ENCODE measurements at places on chromosomes 6 and 20.

- DNase-seq, result no peak
Measured at GRCh38 chr6:100212131-100212530, 218.1 kb upstream of the MCHR2 start.

- no peak for DNase-seq
Measured at GRCh38 chr6:165729307-165729936, 66.4 kb upstream of the PDE10A start.

GRCh38 chr20:34377072-34377847 lies 14.2 kb downstream of the ITCH start:
- no peak for DNase-seq

DNA sequence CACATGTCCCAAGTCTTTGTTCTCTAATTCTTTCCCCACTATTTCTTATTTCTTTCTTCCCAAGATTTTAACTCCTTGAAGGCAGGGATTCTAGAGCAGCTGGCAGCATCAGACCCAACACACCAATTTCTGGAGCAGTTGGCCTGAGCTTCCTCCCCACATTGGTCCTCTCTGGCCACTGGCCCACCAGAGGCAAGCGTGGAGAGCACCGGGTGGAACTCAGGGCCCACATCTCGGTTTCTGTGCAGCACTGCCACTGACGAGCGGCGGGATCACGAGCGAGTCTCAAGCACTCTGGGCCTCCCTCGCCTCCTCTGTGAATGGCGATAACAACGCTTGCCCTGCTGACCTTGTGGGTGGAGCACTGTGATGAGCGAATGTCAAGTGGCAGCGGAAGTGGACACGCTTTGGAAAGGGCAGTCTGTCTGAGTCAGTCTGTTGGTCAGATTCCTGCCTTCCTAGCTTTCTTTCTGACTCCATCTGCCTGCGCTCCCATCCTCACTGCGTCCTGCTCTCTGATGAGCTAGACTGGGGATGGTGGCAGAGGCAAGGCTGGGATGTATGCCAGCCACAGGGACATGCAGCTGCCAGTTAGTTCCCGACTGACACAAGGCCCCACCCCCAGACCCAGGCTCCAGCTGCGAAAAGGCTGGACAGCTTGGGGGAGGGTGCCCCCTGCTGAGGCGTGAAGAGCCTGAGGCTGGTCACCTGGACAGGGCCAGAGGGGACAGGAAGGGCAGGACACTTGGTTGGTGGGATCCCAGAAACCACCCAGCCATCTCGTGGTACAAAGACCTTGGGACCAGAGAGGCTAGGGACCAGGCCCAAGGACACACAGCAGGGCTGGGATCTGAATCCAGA lies 4.5 kb upstream of the SPDEF start:
- DNase-seq, result no peak

- no peak for DNase-seq
Measured at GRCh38 chr6:112144145-112144926, 56.9 kb downstream of the FAM229B start.

- no peak for DNase-seq
Measured at GRCh38 chr6:158852312-158853071, 33.3 kb upstream of the EZR start.

GRCh38 chr20:21096321-21097043 lies 9.7 kb downstream of the LINC00237 start:
- no peak for DNase-seq

DNA sequence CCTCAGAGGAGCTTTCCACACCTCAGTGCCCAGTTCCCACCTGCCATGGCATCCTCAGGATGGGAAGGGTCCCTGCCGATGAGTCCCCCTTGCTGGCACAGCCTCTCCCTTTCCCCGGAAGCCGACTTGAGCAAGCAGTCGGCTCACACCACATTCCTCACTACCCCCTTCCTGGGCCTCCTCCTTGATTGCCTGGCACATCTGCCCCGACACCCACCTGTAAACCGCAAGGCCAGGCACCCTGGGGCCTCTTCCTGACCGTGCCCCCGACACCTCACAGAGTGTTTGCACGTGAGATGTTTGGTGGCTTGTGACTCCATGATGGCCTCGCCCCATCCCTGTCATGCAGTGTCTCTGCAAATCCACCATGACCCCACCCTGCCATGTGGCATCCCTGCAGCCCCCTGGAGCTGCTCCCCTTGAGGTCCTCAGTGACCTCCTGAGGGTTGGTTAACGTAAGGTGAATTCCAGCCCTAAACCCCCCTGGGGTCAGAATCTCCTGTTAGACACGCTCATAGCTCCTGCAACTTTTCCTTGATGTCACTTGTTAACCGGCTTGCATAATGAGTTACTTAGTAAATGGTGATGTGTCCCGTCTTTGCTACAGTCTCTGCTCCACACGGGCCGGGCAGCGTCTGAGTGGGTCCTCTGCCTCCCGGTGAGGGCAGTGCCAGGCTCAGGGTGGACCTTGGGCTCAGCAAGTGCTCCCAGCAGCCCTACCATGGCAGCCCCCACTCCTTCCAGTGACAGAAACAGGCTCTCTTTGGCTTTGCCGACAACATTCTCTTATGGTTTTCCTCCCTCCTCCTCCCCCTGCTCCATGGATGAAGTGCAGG lies 115.9 kb upstream of the FRMD1 start:
- no peak for DNase-seq

- no peak for DNase-seq
Measured at GRCh38 chr6:82416346-82416745, 52.7 kb downstream of the TPBG start.

GRCh38 chr20:24565835-24566351 lies 96.5 kb downstream of the SYNDIG1 start:
- no peak for DNase-seq

DNA sequence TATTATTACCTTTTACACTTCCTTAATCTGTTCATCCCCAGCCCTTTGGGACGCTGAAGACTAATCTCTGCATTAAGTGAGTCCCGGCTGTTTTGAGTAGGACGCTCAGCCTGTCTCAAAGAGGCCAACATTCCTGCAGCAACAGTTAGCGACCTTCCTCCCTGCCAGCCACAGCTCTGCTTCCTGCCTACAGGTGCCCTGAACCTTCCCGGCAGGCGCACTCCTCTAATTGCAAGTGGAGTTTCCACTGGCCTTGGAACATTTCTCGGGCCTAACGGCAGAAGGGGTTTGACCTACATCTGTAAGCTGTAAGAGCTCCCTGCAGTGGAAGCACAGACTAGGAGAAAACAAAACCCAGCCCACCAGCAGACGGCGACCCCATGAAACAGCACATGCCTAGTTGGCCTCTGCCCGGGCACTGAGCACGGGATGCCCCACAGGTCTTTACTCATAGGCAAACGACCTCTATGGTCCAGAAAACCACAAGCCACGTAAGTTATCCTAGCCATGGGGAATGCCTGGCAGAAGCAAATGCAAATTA lies 137.9 kb downstream of the DTNBP1 start:
- DNase-seq, result no peak

- peak; percentile 11 for DNase-seq
Measured at GRCh38 chr6:79630883-79631692, at the start of gene SH3BGRL2. Gene SH3BGRL2, plus strand, starts transcription at chr6:79631329. Its CDS starts 133 bp downstream, at chr6:79631462.

- no peak for DNase-seq
Measured at GRCh38 chr20:32470025-32470861, 112.1 kb downstream of the ASXL1 start.

- no peak for DNase-seq
Measured at GRCh38 chr6:11535801-11536230, 1.7 kb upstream of the TMEM170B start.

GRCh38 chr6:78910591-78911171 lies 43.3 kb downstream of the IRAK1BP1 start:
- no peak for DNase-seq

- DNase-seq, result peak; percentile 13
Measured at GRCh38 chr6:132190097-132190814, 211.0 kb downstream of the MOXD1 start.

DNA sequence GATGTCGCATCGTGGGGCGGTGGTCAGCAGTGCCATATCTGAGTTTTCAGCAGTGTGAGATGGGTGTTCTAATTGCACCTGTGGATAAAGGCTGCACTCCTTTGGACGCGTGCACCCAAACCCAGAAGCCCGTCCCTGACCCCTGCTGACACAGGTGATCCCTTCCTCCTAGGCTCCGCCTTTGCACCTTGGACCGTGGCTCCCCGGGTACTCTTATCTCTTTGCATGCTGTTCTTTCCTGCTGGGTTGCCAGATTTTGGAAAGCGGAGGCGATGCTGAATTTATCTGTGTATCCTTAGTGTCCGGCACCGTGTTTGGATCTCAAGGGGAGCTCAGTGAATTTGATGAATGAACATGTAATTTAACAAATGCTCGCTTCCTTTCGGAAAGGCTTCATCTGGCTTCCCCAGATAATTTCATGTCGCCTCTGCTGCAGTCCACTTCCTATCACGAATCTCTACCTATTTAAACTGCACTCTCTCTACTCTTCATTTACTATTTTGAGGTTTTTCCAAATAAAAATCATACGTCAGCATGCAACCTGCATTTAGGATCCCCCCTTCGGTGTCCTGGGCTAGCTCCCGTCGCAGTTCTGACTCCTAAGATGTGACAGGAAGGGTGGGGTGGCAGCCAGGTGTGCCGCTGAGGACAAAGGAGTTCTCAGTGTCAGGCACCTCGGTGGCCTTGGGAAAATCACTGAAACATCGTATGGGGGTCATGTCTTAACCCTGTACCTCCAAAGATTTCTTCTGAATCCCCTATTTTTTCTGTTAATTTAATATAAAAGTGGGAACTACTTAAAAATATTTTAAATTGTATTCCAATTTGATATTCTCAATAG lies 753 bp upstream of the PERP start:
- DNase-seq, result no peak
